ENCODE measurements at places on chromosomes 2 and 18. TPM values are rescaled to one million over a fixed set of nuclear protein-coding genes. Genes with fewer than 3 reads are reported as not detected.

TRIM43 gene
- total RNA-seq, result not detected

FAHD2A gene
- total RNA-seq, result 30.8 TPM

TUBB8B gene
- not detected for total RNA-seq

CHPF gene
- total RNA-seq, result 17.5 TPM

MREG gene
- total RNA-seq, result 5.7 TPM

SRD5A2 gene
- total RNA-seq, result not detected

NGEF gene
- total RNA-seq, result 16.5 TPM

DQX1 gene
- 0.06 TPM for total RNA-seq

ADCYAP1 gene
- not detected for total RNA-seq

CMPK2 gene
- total RNA-seq, result 1.3 TPM

HOXD3 gene
- total RNA-seq, result 0.14 TPM

IL36A gene
- not detected for total RNA-seq

C2orf80 gene
- not detected for total RNA-seq

SP140 gene
- total RNA-seq, result not detected

CAVIN2 gene
- 13.1 TPM for total RNA-seq

NPHP1 gene
- total RNA-seq, result 8.8 TPM

IL1B gene
- total RNA-seq, result 0.40 TPM

TANC1 gene
- 9.1 TPM for total RNA-seq

IMPACT gene
- 13.5 TPM for total RNA-seq

KLHL41 gene
- total RNA-seq, result 0.08 TPM

MTCL1 gene
- total RNA-seq, result 60.5 TPM

ALLC gene
- total RNA-seq, result not detected

SERPINB11 gene
- total RNA-seq, result not detected

CHRNG gene
- total RNA-seq, result not detected

DYSF gene
- total RNA-seq, result 0.56 TPM

PTRHD1 gene
- total RNA-seq, result 52.6 TPM

CYTIP gene
- total RNA-seq, result not detected

THOC1 gene
- total RNA-seq, result 22.4 TPM

C2orf72 gene
- total RNA-seq, result 6.1 TPM

SERPINB3 gene
- not detected for total RNA-seq

EDAR gene
- total RNA-seq, result 0.02 TPM

CYP20A1 gene
- total RNA-seq, result 7.7 TPM

GRHL1 gene
- total RNA-seq, result 1.2 TPM

CNOT11 gene
- total RNA-seq, result 42.5 TPM

GGCX gene
- total RNA-seq, result 42.4 TPM

APOB gene
- total RNA-seq, result not detected

MARCO gene
- total RNA-seq, result 0.23 TPM

ESPNL gene
- total RNA-seq, result 0.13 TPM

GREB1 gene
- total RNA-seq, result 2.7 TPM

KCNS3 gene
- total RNA-seq, result 1.1 TPM

SCN1A gene
- not detected for total RNA-seq

LIMS4 gene
- 0.56 TPM for total RNA-seq

ALMS1 gene
- total RNA-seq, result 10.6 TPM

CTAGE1 gene
- total RNA-seq, result not detected

RAB6C gene
- total RNA-seq, result not detected

ANO7 gene
- 1.7 TPM for total RNA-seq

REEP1 gene
- total RNA-seq, result 0.62 TPM

THAP4 gene
- total RNA-seq, result 75.9 TPM

Measured in A549 treated with RU486 at 1 μM for 4 hours (cell line).